ENCODE measurements at places on chromosomes 7 and 10. TPM values are rescaled to one million over a fixed set of nuclear protein-coding genes. Genes with fewer than 3 reads are reported as not detected.

FAM20C gene
- total RNA-seq, result 0.19 TPM

VPS26A gene
- 56.9 TPM for total RNA-seq

BUD23 gene
- 82.3 TPM for total RNA-seq

CALY gene
- not detected for total RNA-seq

CHN2 gene
- total RNA-seq, result 0.85 TPM

CCDC6 gene
- 49.1 TPM for total RNA-seq

LRMDA gene
- not detected for total RNA-seq

ZNF248 gene
- 18.0 TPM for total RNA-seq

GIMAP1 gene
- 5.6 TPM for total RNA-seq

LRRC72 gene
- not detected for total RNA-seq

AQP1 gene
- total RNA-seq, result 0.08 TPM

CPVL gene
- total RNA-seq, result not detected

CLDN4 gene
- not detected for total RNA-seq

PAOX gene
- total RNA-seq, result 3.0 TPM

CALML3 gene
- total RNA-seq, result not detected

LRRTM3 gene
- not detected for total RNA-seq

EPDR1 gene
- total RNA-seq, result 0.54 TPM

CTAGE8 gene
- 0.61 TPM for total RNA-seq

HTR7 gene
- 0.28 TPM for total RNA-seq

GIMAP4 gene
- 193 TPM for total RNA-seq

PLAU gene
- 0.37 TPM for total RNA-seq

PIK3AP1 gene
- total RNA-seq, result 6.6 TPM

ADRA2A gene
- total RNA-seq, result not detected

STOX1 gene
- 0.21 TPM for total RNA-seq

LRRD1 gene
- 0.19 TPM for total RNA-seq

ATRNL1 gene
- total RNA-seq, result 1.5 TPM

AGBL3 gene
- 1.8 TPM for total RNA-seq

NPC1L1 gene
- not detected for total RNA-seq

FAM25A gene
- not detected for total RNA-seq

KCP gene
- 1.0 TPM for total RNA-seq

COL28A1 gene
- 0.11 TPM for total RNA-seq

ESYT2 gene
- 119 TPM for total RNA-seq

MYO1G gene
- total RNA-seq, result 316 TPM

TRIM50 gene
- not detected for total RNA-seq

ERVW-1 gene
- not detected for total RNA-seq

HECW1 gene
- not detected for total RNA-seq

DEPP1 gene
- total RNA-seq, result 0.73 TPM

OR6V1 gene
- not detected for total RNA-seq

PDGFA gene
- total RNA-seq, result 11.9 TPM

LIPJ gene
- total RNA-seq, result not detected

CRHR2 gene
- total RNA-seq, result not detected

GPC2 gene
- 4.9 TPM for total RNA-seq

EIF3A gene
- 155 TPM for total RNA-seq

SMKR1 gene
- total RNA-seq, result 1.3 TPM

VWDE gene
- total RNA-seq, result 10.5 TPM

EGFR gene
- 0.02 TPM for total RNA-seq

GIMAP6 gene
- 42.3 TPM for total RNA-seq

NUTM2E gene
- total RNA-seq, result not detected

MCMBP gene
- 98.8 TPM for total RNA-seq

CLRN3 gene
- not detected for total RNA-seq

GPR15LG gene
- total RNA-seq, result not detected

TRPV5 gene
- total RNA-seq, result 0.13 TPM

WDFY4 gene
- total RNA-seq, result 0.90 TPM

EPHA1 gene
- 0.65 TPM for total RNA-seq

CALN1 gene
- total RNA-seq, result not detected

YAE1 gene
- total RNA-seq, result 9.2 TPM

EPHB6 gene
- 14.9 TPM for total RNA-seq

IL15RA gene
- 28.2 TPM for total RNA-seq

SPDYE2 gene
- not detected for total RNA-seq

All from activated T-helper 17 cell treated with anti-CD3 and anti-CD28 coated beads, Interleukin-2, amount 50 U/mL, for 72 hours (primary cell).